Activated naive CD8-positive, alpha-beta T cell treated with anti-CD3 and anti-CD28 coated beads, Interleukin-2, amount 10 ng/mL, durations not matched to agents 7 days and 5 days (primary cell): ENCODE measurements at places on chromosomes 7 and 10.
A peak's percentile ranks its signal among the peaks of the same experiment; 100 is the strongest.

- H3K4me1 ChIP-seq, result peaks cover 5% of the 10 kb centered on the region
- H3K36me3 ChIP-seq, result peaks cover 1% of the 10 kb centered on the region
Measured at GRCh38 chr7:133690740-133691139, 436.4 kb upstream of the LRGUK start.

- H3K27ac ChIP-seq, result no peak overlapping the region
- H3K27me3 ChIP-seq, result peaks cover 42% of the 10 kb centered on the region
- no peak overlapping the region for H3K4me3 ChIP-seq
- no peak for DNase-seq
- no peaks in the 10 kb centered on the region for H3K36me3 ChIP-seq
- H3K4me1 ChIP-seq, result no peaks in the 10 kb centered on the region
Measured at GRCh38 chr10:18140957-18141845, 977 bp downstream of the CACNB2 start.

GRCh38 chr10:55746002-55746401 lies 615.1 kb downstream of the ZWINT start:
- H3K27ac ChIP-seq, result no peak overlapping the region
- no peak for DNase-seq
- no peak overlapping the region for H3K4me3 ChIP-seq
- no peaks in the 10 kb centered on the region for H3K4me1 ChIP-seq
- H3K27me3 ChIP-seq, result no peaks in the 10 kb centered on the region

DNA sequence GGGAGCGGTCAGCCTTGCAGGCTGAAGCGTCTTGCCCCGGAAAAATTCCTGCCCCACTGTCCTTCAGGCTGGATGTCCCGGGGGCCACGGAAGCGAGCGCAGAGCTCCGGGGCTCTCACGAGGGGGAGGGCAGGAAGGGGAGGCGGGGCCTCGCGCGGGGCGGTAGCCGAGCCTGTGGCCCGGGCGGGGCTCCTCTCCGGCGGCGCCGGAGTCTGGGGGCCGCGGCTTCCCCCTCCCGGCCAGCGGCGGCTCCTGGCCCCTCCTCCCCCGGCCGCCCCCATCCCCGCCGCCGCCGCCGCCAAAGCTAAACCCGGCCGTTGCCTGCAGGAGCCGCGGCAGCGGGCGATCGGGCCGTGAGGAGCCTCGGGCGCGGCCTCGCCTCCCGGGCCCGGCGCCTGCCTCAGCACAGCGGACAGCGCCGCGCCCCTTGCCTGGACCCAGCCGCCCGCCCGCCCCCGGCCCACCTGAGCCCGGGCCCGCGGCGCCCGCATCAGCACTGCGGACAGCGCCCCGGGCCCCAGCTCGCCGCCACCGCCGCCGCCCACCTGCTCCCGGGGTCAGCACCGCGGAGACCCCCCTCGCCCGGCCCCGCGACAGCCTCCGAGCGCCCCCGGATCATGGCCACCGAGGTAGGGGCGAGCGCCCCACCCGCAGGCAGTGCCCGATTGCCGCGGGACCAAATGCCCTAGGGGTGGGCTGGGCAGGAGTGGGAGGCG lies at the start of gene GOLGA7B:
Gene GOLGA7B (plus strand): TSS at position 157 of the 716 bp plus-strand sequence. CDS start 461 bp downstream, at position 618.
- peaks cover 13% of the 10 kb centered on the region for H3K36me3 ChIP-seq
- peak within 1 kb of the TSS; percentile 88 for H3K4me3 ChIP-seq
- H3K27me3 ChIP-seq, result no peaks in the 10 kb centered on the region
- peak within 1 kb of the TSS; percentile 89 for H3K27ac ChIP-seq
- H3K4me1 ChIP-seq, result peaks cover 36% of the 10 kb centered on the region
- DNase-seq, result peak; percentile 85

DNA sequence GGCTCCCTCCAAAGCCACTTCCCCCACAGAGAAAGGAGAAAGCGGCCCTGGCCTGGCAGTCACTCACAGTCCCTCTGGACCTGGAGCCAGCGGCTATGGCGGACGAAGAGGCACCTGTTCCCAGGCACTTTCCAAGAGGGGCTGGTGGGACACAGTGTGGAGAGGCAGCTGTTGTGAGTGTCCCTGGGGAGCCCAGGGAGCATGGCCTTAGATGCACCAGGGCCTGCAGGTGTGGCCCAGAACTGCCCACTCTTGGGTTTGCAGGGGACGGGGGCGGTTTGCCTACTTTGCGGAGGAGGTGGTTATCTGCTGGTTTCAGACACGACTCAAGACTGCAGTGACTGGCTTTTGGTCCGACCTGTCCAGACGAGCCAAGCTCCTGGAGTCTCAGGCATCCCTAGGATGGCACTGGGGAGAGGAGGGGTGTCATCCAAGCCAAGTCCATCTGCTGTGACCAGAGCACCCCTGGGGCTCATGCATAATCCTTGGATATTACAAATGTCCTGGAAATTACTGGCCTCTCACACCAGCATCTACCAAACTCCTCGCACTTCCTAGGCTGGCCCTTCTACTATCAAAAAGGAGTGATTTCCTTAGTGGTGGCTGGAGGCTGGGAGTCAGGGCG lies 18.4 kb downstream of the CTBP2 start:
- no peak overlapping the region for H3K4me3 ChIP-seq
- no peak overlapping the region for H3K27ac ChIP-seq
- H3K4me1 ChIP-seq, result no peaks in the 10 kb centered on the region
- no peaks in the 10 kb centered on the region for H3K36me3 ChIP-seq
- no peak for DNase-seq

DNA sequence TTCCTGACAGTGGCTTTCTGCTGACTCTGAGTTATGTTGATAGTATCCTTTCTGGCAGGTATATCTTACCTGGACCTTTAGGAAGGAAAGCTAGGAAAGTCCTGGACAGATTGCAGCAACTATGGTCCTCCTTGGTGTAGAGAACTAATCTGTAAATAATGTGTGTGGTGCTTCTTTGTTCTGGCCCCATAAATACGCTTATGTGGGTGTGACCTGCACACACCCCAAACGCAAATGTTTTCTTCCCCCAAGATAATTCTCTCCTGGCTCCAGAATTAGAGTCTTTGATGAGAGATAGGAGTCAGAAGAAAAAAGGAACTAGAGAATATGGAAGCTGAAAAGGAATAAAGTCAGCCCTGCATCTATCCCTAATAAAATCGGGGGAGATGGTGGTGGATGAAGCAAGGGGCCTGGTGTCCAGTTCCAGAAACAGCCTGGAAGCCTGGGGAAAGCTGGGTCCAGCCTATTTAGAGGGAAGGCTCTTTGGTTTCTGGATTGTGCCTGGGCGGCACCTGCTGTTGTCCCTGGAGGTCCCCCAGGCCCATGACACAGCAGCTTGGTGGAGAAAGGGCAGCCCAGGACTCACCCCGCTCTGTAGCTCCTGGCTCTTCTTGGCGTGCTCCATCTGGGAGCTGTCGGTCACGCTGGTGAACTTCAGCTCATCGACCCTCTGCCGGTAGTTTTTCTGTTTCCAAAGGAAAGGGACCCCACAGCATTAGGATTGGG lies 38.2 kb downstream of the NRAP start:
- H3K27ac ChIP-seq, result no peak overlapping the region
- no peak overlapping the region for H3K4me3 ChIP-seq
- H3K27me3 ChIP-seq, result peaks cover 26% of the 10 kb centered on the region
- no peaks in the 10 kb centered on the region for H3K4me1 ChIP-seq

DNA sequence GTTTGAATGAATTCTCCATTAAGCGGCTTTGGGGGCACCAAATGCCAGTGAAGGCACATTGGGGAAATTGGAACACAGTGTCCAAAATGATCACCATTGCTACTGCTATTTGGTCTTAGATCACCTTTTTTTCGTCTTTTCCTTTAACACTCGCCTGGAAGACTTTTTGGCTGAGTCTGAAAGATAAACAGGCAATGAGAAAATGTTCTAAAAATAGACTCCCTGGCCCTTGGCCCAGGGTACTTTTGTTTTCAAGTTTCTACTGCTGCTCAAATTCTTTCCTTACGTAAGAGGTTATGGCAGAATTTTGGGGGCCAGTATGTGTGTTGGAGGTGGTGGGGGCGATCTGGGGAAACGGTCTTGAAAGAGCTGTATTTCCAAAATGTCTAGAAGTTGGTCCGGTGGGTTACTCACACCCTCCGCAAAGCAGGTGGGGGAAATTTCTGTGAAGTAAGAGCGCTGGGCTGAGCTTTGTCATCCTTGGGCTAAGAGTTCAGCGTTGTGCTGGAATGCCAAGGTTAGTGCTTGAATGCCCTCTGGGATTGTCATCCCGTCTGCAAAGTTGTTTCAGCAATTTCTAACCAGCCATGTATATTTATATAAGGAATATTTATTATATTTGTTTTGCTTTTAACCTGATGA lies 1.3 kb upstream of the ITPRIP start:
- peaks cover 28% of the 10 kb centered on the region for H3K4me1 ChIP-seq
- DNase-seq, result no peak
- H3K27me3 ChIP-seq, result peaks cover 6% of the 10 kb centered on the region
- H3K27ac ChIP-seq, result peak overlapping the region; percentile 100
- H3K4me3 ChIP-seq, result peak overlapping the region; percentile 98
- H3K36me3 ChIP-seq, result no peaks in the 10 kb centered on the region

GRCh38 chr10:22597138-22597537 lies 117.2 kb downstream of the PIP4K2A start:
- H3K36me3 ChIP-seq, result peaks cover 43% of the 10 kb centered on the region
- H3K4me3 ChIP-seq, result peak overlapping the region; percentile 7
- H3K27me3 ChIP-seq, result no peaks in the 10 kb centered on the region
- no peak for DNase-seq

DNA sequence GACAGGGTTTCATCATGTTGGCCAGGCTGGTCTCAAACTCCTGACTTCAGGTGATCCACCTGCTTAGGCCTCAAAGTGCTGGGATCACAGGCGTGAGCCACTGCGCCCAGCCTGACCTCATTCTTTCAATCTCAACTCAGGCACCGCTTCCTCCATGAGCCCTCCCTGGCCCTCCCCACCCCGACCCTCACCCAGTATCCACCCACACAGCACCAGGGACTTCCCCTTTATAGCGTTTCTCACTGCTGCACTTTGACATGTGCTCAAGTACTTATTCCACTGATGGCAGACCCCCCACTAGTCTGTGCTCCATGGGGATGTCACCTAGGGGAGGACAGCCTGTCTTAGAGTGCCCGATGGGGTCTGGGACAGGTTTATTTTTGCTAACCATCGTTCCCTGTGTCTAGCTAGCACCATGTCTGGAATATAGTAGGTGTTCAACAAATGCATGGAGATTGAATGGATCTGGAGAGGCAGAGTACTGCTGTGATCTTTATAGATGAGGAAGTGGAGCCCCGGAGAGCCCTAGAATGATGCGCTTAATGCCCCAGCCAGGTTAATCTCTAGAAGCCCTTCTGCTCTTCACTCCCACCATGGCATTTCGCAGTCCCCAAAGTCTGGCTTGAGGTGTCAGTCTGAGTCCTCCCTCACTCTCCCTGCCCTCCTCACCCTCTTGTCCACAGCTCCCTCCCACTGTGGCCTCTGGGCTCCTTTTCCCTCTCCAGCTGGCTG lies 258.8 kb downstream of the RPS24 start:
- H3K27me3 ChIP-seq, result peaks cover 7% of the 10 kb centered on the region
- no peaks in the 10 kb centered on the region for H3K36me3 ChIP-seq
- H3K4me3 ChIP-seq, result no peak overlapping the region
- no peak for DNase-seq
- no peak overlapping the region for H3K27ac ChIP-seq
